Tibial artery (tissue), 4 donors: ENCODE measurements at places on chromosomes 3 and 15.

- H3K27me3 ChIP-seq, result no peaks in the 10 kb centered on the region
- no peak overlapping the region for H3K4me3 ChIP-seq
- H3K27ac ChIP-seq, result no peak overlapping the region
- H3K4me1 ChIP-seq, result no peaks in the 10 kb centered on the region
Measured at GRCh38 chr3:193943200-193943599, 192.7 kb upstream of the HES1 start.

DNA sequence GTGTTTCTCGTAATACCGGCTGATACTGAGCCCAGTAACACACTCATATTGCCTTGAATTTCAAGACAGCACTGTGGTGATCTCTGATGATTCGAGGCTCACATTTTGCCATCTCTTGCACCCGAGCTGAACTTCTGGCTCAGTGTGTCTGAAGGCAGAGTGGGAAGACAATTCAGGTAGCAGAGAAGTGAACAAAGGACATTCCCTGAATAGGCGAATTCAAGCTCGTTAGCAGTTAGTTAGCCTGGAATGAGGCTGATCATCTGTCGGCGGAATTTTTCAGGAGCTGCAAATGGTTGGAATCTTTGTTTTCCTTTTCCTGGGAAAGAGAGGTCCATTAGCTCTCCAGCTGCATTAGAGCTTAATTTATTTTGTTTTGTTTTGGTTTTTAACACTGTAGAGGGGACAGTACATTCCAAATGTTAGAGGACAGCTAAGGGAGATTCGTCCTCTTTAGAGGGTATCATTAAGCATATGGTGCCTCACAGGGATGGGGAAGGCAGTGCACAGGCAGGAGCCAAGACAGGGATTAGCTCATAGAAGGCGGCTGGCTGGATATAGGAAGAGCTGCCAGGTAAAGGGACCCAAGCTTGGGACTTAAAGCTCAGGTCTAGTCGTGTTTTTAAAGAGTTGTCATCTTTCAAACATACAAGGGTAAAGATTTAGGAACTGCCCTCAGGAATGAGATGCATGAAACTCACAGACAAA is 119.7 kb upstream of the DLG1 start:
- no peaks in the 10 kb centered on the region for H3K36me3 ChIP-seq
- no peak overlapping the region for H3K27ac ChIP-seq
- no peak for DNase-seq
- H3K27me3 ChIP-seq, result peaks cover 15% of the 10 kb centered on the region

DNA sequence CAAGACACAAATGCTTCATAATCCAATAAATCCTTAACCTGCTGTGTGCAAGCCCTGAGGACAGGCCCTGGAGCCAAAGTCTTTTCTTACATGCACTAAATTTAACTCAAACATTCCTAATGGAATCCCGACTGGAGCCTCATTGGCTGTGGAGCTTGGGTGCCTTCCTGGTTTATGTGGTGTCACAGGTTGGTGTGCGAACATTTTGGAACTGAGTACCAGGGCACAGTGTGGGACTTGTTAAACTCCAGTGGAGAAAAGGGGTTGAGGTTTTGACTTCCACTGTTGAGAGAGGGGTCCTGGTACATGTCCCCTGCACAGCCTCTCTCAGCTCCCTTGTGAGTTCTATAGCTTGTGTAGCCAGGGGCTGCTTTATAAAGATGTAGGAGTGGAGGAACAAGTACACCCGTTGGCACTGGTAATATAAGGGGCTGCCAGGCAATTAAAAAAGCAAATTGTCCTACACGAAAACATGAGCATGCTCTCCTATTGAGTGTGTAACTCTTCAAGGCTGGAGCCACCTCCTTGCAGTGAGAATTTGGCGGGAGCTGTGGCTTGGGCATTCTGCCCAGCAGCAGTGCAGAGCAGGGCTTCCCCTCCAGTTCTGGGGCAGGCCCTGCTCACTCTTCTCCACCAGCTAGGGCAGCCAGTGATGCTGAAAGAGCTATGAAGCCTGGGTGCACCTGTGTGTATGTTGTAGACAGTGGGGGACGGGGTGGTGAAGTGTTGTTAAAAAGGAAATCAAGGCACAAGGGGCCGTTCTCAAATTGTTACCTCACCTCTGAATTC is 218.1 kb downstream of the CLSTN2 start:
- H3K27me3 ChIP-seq, result no peaks in the 10 kb centered on the region
- peaks cover 16% of the 10 kb centered on the region for H3K4me1 ChIP-seq
- H3K36me3 ChIP-seq, result no peaks in the 10 kb centered on the region
- H3K4me3 ChIP-seq, result no peak overlapping the region

- H3K27me3 ChIP-seq, result peaks cover 7% of the 10 kb centered on the region
- no peaks in the 10 kb centered on the region for H3K36me3 ChIP-seq
- peak overlapping the region; percentile 41 for H3K4me3 ChIP-seq
- DNase-seq, result no peak
- H3K4me1 ChIP-seq, result peaks cover 48% of the 10 kb centered on the region
Measured at GRCh38 chr15:36882487-36883131, 217.7 kb downstream of the MEIS2 start.

GRCh38 chr15:49082960-49083359 is 36.7 kb upstream of the SECISBP2L start:
- H3K36me3 ChIP-seq, result no peaks in the 10 kb centered on the region
- no peaks in the 10 kb centered on the region for H3K27me3 ChIP-seq
- no peak overlapping the region for H3K27ac ChIP-seq
- no peaks in the 10 kb centered on the region for H3K4me1 ChIP-seq
- no peak for DNase-seq

DNA sequence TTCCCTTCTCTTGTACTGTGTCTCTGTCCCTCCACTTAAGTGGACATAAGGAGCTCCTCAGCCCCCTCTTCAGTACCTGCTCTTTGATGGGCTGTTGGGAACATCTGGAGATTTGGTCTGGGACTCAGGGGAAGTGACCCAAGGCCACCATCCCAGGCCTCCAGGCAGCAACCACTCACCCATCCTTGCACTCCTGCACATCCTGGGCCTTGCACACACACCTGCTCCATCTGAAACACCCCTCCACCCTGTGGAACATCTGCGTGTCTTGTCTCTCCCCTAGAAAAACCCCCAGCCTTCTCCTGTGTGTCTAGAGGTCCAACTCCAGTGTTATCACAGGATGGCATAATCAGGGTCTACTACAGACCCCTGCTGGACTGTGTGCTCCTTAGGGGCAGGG is 74.3 kb downstream of the ABTB1 start:
- peaks cover 30% of the 10 kb centered on the region for H3K4me1 ChIP-seq
- H3K27me3 ChIP-seq, result no peaks in the 10 kb centered on the region
- no peaks in the 10 kb centered on the region for H3K36me3 ChIP-seq
- peak overlapping the region; percentile 90 for H3K27ac ChIP-seq
- no peak for DNase-seq

GRCh38 chr15:66774001-66774814 is 72.2 kb downstream of the SMAD6 start:
- peak overlapping the region; percentile 69 for H3K27ac ChIP-seq
- no peaks in the 10 kb centered on the region for H3K27me3 ChIP-seq
- DNase-seq, result peak; percentile 87

DNA sequence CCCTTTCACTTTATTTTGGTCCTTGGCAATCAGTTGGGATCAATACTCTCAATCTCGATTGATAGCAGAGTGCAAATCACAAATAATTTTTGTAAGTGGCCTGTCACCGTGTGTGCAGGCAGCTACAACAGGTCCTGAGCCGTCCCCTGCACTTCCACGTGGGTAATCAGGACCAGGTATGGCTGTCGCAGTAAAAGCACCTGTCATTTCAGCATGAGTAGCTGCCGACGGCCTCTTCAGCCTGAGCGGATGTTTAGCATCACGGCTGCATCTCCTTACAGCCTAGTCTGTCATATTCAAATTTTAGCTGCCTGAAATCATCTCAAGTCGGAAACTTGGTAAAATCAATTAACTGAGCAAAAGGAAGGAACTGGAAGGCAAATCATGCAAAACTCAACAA is 53.0 kb upstream of the FOXP1 start:
- no peaks in the 10 kb centered on the region for H3K4me1 ChIP-seq
- no peak for DNase-seq
- no peaks in the 10 kb centered on the region for H3K27me3 ChIP-seq
- no peak overlapping the region for H3K4me3 ChIP-seq
- no peak overlapping the region for H3K27ac ChIP-seq

GRCh38 chr15:70415398-70415797 is 317.7 kb upstream of the TLE3 start:
- no peaks in the 10 kb centered on the region for H3K27me3 ChIP-seq
- no peak for DNase-seq
- H3K27ac ChIP-seq, result no peak overlapping the region
- no peaks in the 10 kb centered on the region for H3K4me1 ChIP-seq
- H3K4me3 ChIP-seq, result no peak overlapping the region

GRCh38 chr3:110236976-110237610 is 834.5 kb upstream of the NECTIN3 start:
- no peak overlapping the region for H3K27ac ChIP-seq
- no peaks in the 10 kb centered on the region for H3K36me3 ChIP-seq

DNA sequence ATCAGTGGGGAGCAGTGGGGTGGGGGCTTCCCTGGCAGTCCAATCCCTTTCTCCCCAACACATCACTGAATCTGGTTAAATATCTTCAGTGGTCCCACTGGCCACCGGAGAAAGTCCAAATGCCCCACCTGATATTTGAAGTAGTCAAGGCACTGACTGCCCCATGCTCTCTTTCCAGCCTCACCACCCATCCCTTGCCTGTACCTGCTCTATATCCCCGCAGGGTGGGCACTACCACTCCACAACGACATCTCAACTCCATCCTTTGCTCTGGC is 101.7 kb downstream of the DAPK2 start:
- no peak overlapping the region for H3K27ac ChIP-seq
- no peak for DNase-seq
- H3K36me3 ChIP-seq, result no peaks in the 10 kb centered on the region
- H3K4me1 ChIP-seq, result peaks cover 23% of the 10 kb centered on the region
- H3K4me3 ChIP-seq, result no peak overlapping the region
- H3K27me3 ChIP-seq, result no peaks in the 10 kb centered on the region

- H3K36me3 ChIP-seq, result no peaks in the 10 kb centered on the region
- DNase-seq, result no peak
- H3K4me3 ChIP-seq, result no peak overlapping the region
- no peak overlapping the region for H3K27ac ChIP-seq
Measured at GRCh38 chr15:74294010-74294409, 57.9 kb downstream of the CCDC33 start.

DNA sequence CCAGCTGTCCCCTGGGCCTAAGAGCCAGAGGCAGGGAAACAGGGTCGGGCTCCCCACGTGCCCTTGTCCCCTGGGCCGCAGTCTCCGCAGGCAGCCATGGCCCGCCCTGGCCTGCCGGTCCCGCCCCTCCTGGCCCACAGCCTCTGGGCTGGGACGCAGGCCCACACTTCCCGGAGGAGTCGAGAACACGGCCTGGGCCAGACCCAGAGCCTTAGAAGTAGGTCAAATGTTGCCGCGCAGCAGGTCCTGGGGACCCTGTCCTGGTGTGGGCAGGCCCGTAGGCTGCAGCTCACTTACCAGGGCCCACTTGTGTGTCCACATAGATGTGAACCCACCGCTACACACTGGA is 4.3 kb upstream of the MYL3 start:
- H3K4me3 ChIP-seq, result no peak overlapping the region
- H3K27me3 ChIP-seq, result no peaks in the 10 kb centered on the region
- H3K36me3 ChIP-seq, result no peaks in the 10 kb centered on the region
- peaks cover 4% of the 10 kb centered on the region for H3K4me1 ChIP-seq
- peak; percentile 85 for DNase-seq
- peak overlapping the region; percentile 88 for H3K27ac ChIP-seq

- H3K27ac ChIP-seq, result no peak overlapping the region
- no peaks in the 10 kb centered on the region for H3K27me3 ChIP-seq
- DNase-seq, result no peak
- H3K4me1 ChIP-seq, result no peaks in the 10 kb centered on the region
- H3K4me3 ChIP-seq, result no peak overlapping the region
Measured at GRCh38 chr3:18246336-18247060, 178.6 kb downstream of the SATB1 start.

GRCh38 chr3:106792716-106793115 is 584.5 kb upstream of the CCDC54 start:
- H3K27me3 ChIP-seq, result no peaks in the 10 kb centered on the region
- no peaks in the 10 kb centered on the region for H3K4me1 ChIP-seq

GRCh38 chr15:59255680-59256336 is 49.2 kb downstream of the LDHAL6B start:
- H3K27me3 ChIP-seq, result no peaks in the 10 kb centered on the region
- H3K4me3 ChIP-seq, result no peak overlapping the region
- DNase-seq, result no peak
- peaks cover 38% of the 10 kb centered on the region for H3K36me3 ChIP-seq
- no peaks in the 10 kb centered on the region for H3K4me1 ChIP-seq

- no peaks in the 10 kb centered on the region for H3K27me3 ChIP-seq
- H3K4me3 ChIP-seq, result no peak overlapping the region
- no peaks in the 10 kb centered on the region for H3K36me3 ChIP-seq
- no peak overlapping the region for H3K27ac ChIP-seq
- DNase-seq, result no peak
Measured at GRCh38 chr3:148379763-148380382, 317.8 kb upstream of the AGTR1 start.

DNA sequence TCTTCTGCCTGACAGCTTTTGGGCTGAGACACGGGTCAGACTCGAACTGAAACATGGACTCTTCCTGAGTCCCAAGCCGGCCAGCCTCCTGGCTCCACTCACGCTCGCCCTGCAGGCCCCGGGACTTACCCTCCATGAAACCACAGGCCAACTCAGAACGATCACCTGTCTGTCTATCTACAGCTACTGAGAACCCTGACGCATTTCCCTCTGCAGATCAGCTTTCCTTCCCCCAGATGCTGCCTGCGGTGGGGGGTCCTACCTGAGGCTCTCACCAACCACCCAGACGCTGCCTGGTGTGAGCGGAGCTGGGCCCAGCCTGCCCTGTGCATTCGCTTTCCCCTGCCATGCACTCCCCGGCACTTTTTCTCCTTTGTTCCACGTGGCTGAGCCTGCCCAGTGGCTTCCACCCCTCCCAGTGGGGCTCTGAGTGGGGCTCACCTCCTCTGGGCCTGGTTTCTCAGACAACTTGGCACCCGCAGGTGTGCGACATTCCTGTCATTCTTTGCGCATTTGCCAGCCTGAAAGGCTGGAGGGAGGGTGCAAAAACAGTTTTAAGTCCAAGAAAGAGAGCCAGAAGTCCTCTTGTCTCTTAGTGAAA is 60.2 kb downstream of the PLXNA1 start:
- H3K4me3 ChIP-seq, result no peak overlapping the region
- H3K36me3 ChIP-seq, result no peaks in the 10 kb centered on the region
- no peak for DNase-seq
- H3K4me1 ChIP-seq, result peaks cover 25% of the 10 kb centered on the region
- peak overlapping the region; percentile 76 for H3K27ac ChIP-seq
- no peaks in the 10 kb centered on the region for H3K27me3 ChIP-seq

DNA sequence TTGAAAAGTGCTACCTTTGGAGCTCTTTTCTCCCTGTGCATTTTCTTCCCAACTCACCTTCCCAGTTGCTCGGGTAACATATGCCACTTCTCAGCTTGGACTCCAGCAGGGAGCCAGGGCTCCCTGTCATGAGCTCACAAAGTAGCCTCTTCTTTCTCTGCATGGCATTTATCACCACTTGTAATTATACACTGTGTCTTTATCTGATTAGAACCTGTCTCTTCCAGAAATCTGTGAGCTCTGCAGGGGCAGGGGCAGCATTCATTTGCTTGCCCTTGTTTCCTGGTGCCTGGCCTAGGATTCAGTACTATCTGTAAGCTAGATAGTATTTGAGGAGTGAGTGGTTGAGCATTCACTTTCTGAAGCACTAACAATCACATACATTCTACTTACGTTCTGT is 100.9 kb downstream of the CLSTN2 start:
- H3K4me3 ChIP-seq, result no peak overlapping the region
- no peaks in the 10 kb centered on the region for H3K4me1 ChIP-seq
- H3K27me3 ChIP-seq, result no peaks in the 10 kb centered on the region
- no peak for DNase-seq
- H3K36me3 ChIP-seq, result no peaks in the 10 kb centered on the region

- H3K27me3 ChIP-seq, result no peaks in the 10 kb centered on the region
- no peak overlapping the region for H3K4me3 ChIP-seq
- DNase-seq, result no peak
- H3K36me3 ChIP-seq, result no peaks in the 10 kb centered on the region
Measured at GRCh38 chr15:24899795-24900194, 55.0 kb upstream of the SNRPN start.
